ENCODE measurements at places on chromosomes 2 and 18.
A peak's percentile ranks its signal among the peaks of the same experiment; 100 is the strongest.

GRCh38 chr2:191571163-191571769, 106.7 kb upstream of the NABP1 start:
- DNase-seq: peak; percentile 49

- DNase-seq: no peak
These were observed 137.6 kb upstream of the HNMT start for GRCh38 chr2:137826373-137827372.

DNA sequence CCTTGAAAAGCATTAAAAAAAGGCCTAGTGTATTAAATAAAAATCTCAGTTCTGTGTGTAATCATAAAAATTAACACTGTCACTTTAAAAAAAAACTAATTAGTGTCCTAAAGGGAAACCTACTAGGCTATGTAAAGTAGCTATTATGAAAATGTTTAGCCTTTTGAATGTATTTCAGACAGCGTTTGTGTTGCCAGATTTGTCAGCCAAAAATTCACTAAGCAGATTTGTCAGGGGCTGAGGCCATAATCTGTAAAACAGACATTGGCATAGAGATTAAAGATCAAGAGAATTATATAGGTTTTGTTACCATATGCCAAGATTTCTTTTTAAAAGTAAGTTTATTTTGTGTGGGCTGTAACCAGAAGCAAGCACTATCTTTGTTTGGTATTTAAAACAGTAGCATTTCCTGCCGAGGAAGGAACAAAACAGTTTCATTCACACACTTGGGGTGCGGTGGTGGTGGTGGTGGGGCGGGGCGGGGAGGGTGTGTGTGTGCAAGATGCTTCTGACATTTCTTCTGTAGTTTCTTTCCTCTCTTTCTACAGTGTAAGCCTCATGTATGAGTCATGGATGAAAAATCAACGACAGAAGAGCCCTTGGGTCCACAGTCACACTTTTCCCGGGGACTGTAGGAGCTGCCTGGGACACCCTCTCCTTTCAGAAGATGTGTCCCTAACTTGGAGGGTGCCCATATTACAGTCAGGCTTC, 328.5 kb upstream of the FANCL start:
- no peak for DNase-seq

DNA sequence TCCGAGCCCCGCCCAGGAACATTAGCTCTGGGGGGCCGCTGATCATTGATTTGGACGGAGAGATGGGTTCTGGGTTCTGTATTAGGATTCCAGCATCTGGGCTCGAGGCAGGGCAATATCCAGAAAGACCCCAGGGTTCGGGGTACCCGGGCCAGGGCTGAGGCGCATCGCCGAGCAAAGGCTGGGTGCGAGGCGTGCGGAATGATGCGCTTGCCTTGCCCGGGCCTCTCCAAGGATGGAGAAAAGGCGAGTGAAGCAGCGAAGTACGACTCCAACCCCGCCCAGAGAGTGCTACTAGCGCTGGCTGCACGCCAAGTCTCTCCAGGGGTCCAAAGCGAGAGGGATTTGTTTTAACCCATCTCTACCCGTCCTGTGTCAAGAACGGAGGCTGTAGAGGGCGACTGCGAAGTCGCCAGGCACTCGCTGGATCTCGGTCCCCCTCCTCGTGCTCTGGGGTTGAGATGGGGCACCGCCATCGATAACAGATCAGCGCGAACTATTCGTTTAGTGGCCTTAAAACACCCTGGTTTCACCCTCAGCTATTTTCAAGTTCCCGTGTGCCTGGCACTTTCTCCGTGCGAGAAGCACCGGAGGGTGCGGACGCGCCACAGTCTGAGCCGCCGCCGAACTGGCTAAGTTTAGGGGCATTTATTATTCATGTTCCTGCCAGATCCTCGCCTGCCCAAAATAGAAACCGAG, 1.9 kb downstream of the ADCYAP1 start:
- no peak for DNase-seq

DNA sequence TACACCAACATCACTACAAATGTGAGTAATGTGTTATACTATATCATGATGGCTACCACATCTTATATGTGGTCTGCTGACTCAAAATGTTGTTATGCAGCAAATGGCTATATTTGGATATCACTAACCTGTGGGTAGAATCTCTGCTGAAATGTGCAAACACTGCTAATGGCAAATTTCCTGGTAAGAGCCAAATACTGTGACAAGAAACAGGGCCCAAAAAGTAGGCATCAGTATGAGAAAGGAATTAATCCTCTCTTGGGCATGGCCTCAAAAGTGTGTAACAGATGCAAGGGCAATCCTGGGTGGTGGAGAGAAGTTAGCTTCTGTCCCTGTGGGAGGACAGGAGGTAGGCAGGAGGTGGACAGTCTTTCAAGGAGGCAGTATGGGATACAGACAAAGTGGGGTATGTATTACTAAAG, 13.3 kb downstream of the ATF2 start:
- no peak for DNase-seq

DNA sequence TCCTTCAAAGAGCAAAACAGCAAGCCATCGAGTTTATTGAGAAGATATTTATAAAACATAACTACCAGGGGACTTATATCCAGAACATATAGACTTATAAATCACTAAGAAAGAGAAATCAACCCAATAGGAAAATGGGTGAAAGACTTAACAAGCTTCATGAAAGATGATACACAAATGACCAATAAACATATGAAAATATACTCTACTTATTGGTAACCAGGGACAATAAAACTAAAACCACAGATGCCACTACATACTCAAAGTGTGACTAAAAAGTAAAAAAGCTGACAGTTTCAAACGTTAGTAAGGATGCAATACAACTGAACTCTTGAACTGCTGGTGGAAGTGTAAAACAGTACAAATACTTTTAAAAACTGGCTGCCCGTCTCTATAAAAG, 154.3 kb downstream of the TMEM163 start:
- DNase-seq: no peak

DNA sequence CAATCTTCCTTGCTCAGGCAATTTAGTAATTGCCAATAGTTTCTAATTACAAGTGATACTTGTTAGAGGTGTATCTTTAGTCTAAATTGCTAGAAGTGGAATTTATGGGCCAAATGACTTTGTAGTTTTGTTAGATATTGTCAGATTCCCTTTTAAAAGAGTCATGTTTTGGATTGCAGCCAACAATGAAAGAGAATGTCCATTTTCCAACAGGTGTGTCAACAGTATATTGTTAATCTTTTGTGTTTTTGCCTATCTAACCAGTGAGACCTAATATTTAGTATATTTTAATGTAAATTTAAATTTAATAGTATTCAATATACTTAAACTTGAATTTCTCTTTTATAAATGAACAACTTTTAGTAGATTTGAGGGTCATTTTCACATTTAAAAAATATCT, 259.4 kb upstream of the ETAA1 start:
- no peak for DNase-seq

GRCh38 chr2:201939453-201939941, 94.2 kb upstream of the FZD7 start:
- no peak for DNase-seq

- DNase-seq: no peak
These were observed 67.4 kb downstream of the SH3YL1 start for GRCh38 chr2:196406-196805.

- no peak for DNase-seq
These were observed 129.8 kb upstream of the CAB39 start for GRCh38 chr2:230582851-230583283.

DNA sequence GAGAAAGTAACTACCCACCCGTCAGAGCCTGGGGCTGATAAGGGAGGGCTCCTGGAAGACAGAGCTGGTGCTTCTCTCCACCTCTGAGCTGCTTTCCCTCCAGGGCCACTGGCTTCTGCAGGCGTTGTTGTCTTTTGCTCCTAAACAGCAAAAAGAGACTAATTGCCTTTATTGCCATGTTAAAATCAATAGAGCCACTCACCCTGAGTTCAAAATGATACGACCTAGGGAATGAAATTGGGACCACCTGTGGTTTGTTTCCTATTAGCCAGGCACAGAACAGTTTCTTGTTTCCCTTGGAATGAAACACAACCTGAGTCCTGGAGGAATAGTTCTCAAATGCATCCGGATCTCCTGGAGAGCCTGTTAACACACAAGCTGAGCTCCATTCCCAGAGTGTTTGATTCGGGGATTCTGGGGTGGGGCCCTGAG, 45.8 kb downstream of the TCF7L1 start:
- DNase-seq: no peak

GRCh38 chr2:7607441-7608173, 690.4 kb downstream of the RNF144A start:
- no peak for DNase-seq

GRCh38 chr2:140589696-140590095, 1541.1 kb downstream of the LRP1B start:
- no peak for DNase-seq

- no peak for DNase-seq
These were observed 63.2 kb upstream of the TPO start for GRCh38 chr2:1350111-1350510.

- DNase-seq: no peak
These were observed 107.9 kb downstream of the CABLES1 start for GRCh38 chr18:23243178-23243577.

DNA sequence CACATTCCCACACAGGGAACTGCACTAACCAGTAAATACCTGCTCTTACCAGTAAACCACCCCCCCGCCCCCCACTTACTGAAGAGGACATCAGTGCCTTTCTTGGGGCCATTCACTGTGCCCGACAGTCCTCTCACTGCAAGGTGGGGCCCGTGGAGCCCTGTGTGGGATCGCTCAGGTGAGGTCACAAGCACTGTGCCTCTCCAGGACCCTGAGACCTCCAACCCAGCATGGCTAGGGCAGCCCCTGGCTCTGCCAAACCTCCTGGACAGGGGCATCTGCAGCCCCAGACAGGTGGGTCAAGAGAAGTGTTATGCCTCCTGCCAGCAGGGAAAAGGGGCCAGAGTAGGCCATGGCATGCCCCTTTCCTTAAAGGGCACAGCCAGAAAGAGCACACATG, 6.7 kb upstream of the NEURL3 start:
- no peak for DNase-seq

- DNase-seq: peak; percentile 4
These were observed 637.8 kb upstream of the CHAC2 start for GRCh38 chr2:53129851-53130250.

- DNase-seq: peak; percentile 15
These were observed 34.5 kb upstream of the RAB31 start for GRCh38 chr18:9673296-9674251.

DNA sequence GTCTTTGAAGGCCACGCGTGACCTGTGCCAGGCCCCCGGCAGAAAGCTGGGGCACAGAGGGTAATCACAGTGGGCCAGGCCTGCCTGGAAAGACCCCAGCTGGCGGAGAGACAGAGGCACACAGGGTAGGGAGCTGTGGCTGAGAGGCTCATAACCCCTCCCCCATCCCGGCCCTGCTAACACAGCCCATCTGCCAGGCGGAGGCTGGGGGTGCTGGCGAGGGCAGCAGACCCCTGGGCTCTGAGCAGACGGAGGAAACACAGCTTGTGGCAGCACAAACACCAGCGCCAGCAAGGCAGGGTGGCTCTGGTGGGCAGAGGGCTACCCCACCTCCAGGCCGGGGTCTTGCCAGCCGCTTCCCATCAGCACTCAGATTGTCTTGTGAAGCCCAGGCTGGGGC, 19.0 kb downstream of the HS6ST1 start:
- no peak for DNase-seq

DNA sequence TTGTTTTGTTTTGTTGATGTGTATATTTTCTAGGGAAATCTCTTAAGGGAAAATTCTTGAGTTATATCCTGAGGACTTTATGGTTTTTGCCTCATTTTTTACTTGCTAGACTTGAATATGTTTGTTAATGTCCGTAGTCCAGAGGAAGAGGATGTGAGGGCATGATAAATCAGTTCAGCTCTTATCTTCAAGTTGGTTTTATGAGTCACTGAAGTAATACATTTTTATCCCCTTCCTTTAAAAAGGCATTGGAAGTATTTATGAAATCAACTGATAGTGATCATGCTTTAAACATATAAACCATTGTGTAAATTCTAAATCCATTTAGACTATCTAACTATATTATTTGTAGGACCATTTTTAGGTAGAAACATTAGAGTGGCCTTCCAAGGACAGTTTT, 43.9 kb upstream of the CYBRD1 start:
- no peak for DNase-seq

GRCh38 chr2:208118918-208119317, 5.4 kb downstream of the CRYGD start:
- DNase-seq: no peak

DNA sequence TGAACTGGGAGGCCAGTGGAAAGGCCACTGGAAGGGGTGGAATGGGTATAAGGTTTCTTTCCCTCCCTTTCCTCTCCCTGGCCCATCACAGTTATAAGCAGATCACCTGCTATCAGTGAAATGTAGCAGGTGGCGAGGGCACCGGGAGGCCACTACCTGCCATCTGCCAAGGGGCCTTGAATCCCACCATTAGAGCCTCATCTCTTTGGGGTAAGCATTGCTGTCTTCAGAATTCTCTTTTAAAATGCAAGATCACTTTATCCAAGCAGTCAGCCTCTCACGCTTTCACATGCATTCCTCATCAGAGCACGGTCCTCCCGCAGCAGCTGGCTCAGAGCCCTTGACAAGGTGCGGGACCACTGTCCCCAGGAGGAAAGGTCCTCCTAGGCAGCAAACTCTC, 268.5 kb downstream of the CELF4 start:
- DNase-seq: no peak

DNA sequence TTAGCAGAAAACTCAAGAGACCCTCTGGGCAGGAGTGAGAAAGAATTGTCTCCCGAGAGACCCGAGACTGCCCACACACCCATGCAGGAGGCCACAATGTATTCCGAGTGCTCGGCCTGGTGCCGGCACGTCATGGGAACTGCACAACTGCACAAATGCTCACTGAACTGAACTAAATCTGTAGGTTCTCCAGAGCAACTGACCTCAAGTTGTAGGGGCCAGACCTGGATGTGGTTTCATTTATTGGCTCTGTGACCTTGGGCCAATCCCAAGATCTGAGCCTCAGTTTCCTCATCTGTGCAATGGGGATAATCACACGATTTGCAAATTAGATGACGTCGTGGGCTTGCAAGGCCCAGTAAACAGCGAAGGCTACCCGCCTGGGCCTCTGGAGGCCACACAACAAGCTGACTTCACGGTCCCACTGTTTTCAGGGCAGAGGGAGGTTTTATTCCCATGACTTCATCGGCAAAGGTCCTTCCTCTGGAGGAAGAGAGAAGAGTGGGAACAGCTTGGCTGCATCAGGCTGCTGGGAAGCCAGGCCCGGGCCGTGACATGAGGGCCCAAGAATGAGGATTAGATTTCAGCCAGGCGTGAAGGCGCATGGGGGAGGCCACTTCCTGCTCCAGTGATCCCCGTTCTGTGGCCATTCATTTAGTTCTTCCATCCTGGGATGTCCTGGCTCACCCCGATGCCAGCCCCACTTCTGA, 3.6 kb upstream of the ERFE start:
- DNase-seq: no peak

DNA sequence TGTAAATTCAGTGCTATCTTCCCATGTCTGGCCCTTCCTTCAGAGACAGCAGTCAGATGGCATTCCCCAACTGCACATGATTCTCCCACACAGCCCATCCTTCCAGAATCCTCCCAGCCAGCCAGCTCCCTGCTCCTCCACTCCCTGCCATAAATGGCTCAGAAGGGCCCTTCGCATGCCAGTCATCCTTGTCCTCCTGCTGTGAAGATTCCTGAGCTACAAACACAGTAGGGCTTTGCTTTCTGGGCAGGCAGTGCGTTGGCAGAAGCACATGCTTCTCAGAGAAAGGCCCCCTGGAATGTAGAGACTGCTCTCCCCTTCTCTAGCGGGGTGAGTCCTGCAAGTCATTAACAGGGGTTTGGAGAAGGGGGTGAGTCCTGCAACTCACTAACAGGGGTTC, 71.9 kb downstream of the TEX51 start:
- no peak for DNase-seq

Data from COLO829 (cell line).